A549 treated with AZD2906 at 1 μM for 4 hours (cell line): ENCODE measurements at places on chromosomes 3 and 15. TPM values are rescaled to one million over a fixed set of nuclear protein-coding genes. Genes with fewer than 3 reads are reported as not detected.

Gene C3orf22
- total RNA-seq = not detected in 5 replicates

Gene MNS1
- 1.9 to 3.4 TPM (median 2.6 TPM) in 5 replicates for total RNA-seq

Gene ACKR4
- total RNA-seq = 0.03 TPM in 1 of 5 replicates, not detected in the others

Gene UBP1
- 46.8 to 51.7 TPM (median 50.0 TPM) in 5 replicates for total RNA-seq

Gene ILDR1
- not detected in 5 replicates for total RNA-seq

Gene DNAJA4
- total RNA-seq = 0.06 to 0.11 TPM (median 0.10 TPM) in 3 of 5 replicates, not detected in the others

Gene TM4SF4
- total RNA-seq = 26.2 to 36.4 TPM (median 30.7 TPM) in 5 replicates

Gene SECISBP2L
- 5.7 to 9.2 TPM (median 7.9 TPM) in 5 replicates for total RNA-seq

Gene ARNT2
- total RNA-seq = 14.2 to 17.1 TPM (median 16.3 TPM) in 5 replicates

Gene ACAD11
- total RNA-seq = 3.6 to 8.0 TPM (median 4.2 TPM) in 5 replicates

Gene TLR9
- 0.03 to 0.05 TPM (median 0.04 TPM) in 3 of 5 replicates, not detected in the others for total RNA-seq

Gene TMEM115
- total RNA-seq = 41.1 to 49.8 TPM (median 48.6 TPM) in 5 replicates
